ENCODE measurements at places on chromosomes 6 and 20.

DNA sequence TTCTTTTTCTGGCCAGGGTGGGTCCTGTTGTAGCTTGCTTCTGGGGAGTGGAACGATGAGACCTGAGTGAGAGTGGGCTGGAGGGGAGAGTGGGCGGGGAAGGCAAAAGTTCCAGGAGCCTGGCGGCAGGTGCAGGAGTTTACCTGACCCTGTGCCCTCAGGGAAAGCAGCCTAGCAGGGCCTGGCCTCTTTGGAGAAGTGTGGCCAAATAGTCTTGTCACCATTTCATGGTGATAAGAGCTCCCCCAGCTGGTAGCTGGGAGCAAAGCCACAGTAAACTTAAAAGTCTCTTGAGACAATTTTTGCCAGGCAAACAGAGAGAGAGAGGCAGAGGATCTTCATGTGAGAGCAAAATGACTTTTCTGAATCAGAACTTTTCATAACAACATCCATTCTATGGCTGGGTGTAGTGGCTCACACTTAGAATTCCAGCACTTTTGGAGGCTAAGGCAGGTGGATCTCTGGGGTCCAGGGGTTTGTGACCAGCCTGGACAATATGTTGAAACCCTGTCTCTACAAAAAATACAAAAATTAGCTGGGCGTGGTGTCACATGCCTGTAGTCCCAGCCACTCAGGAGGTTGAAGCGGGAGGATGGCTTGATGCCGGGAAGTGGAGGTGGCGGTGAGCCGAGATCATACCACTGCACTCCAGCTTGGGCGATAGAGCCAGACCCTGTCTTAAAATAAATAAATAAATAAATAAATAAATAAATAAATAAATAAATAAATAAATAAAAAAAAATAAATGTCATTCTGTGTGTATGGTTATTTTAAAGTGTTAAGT, 161.8 kb upstream of the SCGN start:
- peak; percentile 68 for DNase-seq

- no peak for DNase-seq
Observed at GRCh38 chr6:161547617-161548016, 273.8 kb upstream of the AGPAT4 start.

GRCh38 chr6:99151634-99152346, 197.7 kb downstream of the FAXC start:
- peak; percentile 18 for DNase-seq

DNA sequence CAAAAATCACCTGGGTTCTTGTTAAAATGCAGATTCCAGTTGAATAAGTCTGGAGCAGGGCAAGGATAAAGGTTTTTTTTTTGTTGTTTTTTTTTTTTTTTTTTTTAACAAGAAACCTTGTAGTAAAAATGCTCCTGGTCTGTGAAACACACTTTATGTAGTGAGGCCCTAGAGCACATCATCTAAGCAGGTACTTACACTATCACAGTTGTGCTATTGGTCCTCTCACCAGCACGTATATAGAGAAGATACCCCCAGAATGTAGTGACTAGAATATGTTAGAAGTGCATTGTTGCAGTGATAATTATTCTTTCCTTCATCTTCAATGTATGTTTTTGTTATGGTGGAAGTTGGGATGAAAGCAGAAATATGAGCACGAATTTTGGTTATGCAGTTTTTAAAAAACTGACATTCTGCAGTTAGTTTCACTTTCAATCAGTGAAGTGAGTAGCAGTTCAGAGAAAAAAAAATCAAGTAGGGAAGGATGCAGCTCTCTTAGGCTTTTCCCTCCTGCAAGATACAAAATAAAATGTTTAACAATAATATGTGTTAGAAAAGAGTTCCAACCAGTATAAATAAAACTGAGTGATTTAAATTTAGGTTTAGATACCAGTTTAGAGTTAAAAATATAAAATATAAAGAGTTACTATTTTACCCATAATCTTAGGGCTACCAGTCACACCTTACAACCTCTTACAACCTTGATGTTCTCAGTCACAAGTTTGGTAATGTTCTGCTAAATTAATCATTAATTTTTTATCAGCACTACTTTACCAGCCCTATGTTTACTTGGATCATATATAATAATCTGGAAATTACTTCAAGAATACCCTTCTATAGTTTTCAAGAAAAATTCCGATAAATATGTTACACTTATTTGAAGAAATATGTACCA, 9.2 kb upstream of the DEFB113 start:
- no peak for DNase-seq

- no peak for DNase-seq
Observed at GRCh38 chr20:33857722-33858563, 46.8 kb downstream of the CHMP4B start.

DNA sequence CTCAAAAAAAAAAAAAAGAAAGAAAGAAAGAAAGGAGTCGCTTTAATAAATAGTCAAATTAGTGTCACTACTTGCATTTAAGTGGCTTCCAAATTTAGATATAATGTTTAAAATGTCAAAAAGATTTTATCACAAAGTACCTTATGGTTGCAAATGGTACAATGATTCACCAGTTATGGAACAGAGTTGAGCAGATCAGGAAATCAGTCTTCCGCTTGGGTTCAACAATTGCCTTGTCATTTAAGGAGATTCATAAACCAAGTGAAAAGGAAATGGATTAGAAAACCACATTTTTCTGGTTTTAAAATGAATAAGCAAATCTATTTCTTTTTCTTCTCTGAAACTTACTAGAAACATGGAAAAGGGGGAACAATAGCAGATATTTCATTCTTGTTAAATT, 94.8 kb upstream of the PTPRT start:
- no peak for DNase-seq

- DNase-seq = no peak
Observed at GRCh38 chr6:2197177-2197671, 48.2 kb downstream of the GMDS start.

GRCh38 chr20:50097843-50098242, 15.1 kb downstream of the UBE2V1 start:
- no peak for DNase-seq

GRCh38 chr20:49727478-49727877, 13.8 kb upstream of the B4GALT5 start:
- no peak for DNase-seq

DNA sequence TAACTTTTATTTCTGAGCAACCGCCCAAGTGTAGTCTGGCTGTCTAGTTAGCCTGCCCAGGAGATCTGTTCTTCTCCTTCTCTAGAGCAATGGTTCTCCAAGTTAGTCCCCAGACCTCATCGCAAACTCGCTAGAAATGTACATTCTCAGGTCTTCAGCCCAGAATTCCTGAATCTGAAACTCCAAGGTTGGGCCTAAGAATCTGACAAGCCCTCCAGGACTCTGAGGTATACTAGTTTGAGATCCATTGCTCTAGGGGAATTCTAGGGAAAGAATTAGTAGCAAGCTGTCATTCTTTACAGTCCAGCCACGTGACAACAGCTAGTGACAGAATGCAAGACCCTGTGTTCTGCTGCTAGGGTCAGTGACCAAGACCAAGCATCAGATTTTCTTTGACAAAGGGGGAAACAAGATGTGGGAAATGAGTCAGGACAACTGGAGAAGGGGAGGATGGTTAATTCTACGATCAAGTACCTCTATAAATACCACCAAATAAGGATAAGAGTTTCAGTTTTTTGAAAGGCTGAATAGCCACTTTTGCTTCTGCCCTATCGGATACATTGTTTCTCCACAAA, 5.8 kb downstream of the UBE2V1 start:
- no peak for DNase-seq

- DNase-seq = no peak
Observed at GRCh38 chr6:159687341-159687740, 5.7 kb downstream of the SOD2 start.

- DNase-seq = no peak
Observed at GRCh38 chr6:87682310-87682709, 19.7 kb downstream of the AKIRIN2 start.

DNA sequence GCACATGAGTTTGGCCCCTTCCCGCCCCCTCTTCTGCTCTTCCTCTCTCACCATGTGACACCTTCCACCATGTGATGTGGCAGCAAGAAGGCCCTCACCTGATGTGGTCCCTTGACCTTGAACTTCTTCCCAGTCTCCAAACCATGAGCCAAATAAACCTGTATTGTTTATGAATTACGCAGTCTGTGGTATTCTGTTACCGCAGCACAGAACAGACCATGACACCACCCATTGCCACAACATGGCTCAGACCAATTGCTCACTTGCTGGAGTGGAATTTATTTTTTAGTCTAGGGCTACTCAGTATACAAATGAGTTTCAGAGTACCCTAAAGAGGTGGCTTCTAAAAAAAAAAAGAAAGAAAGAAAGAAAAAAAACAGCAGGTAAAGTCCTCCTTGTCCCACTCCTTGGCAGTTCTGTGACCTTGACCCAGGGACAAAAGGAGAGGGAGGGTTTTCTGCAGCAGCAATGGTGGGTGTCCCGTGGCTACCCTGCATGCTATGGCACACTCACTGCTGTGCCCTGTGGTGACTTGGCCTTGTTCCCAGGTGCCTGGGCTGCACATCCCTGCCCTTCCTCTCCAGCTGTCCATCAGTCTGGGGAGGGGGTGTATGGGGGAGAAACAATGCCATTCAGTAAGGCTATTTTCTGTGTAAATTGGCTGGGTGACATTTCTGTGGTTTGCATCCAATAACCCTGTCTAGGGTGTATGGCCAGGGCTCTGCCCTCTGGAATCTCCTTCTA, 5.4 kb upstream of the VSX1 start:
- no peak for DNase-seq

DNA sequence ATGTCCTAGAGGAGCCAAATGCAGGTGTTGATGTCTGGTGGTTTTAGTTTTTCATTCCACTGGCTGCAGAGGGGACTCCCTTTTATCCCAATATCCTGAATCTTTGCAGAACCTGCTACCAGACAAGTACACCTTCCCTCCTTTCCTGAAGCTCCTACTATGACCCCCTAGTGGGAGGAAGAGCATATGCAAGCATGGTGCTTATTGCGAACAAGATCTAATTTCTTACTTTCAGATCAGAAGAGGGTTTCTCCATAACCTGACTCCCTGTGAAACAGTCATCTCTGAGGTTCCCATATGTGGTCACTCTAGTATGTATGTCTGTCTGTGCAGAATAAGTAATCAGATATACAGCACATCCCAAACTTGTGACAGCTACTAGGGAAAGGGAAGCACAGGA, 277.2 kb downstream of the ARHGAP18 start:
- DNase-seq = no peak

DNA sequence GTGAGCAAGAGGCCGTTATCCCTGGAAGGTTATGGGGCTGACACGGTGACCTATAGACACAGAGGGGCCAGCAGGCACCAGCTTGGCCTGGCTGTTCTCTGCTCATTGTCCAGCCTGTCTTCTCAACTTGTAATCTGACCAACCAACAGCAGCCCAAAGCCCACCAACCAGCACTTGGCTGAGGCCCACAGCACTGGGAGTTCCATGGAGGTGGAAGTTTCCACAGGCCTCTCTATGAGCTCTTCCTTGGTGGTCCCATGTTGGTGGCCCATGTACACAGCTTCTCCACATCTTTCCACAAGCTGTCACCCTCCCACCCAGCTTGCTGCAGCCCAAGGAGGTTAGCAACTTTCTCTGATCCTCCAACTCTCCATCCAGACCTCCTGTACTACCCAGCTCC, 56.2 kb upstream of the KLHL31 start:
- DNase-seq = no peak

- no peak for DNase-seq
Observed at GRCh38 chr20:44355498-44356352, at the start of gene HNF4A. Gene HNF4A, plus strand, starts transcription at chr20:44355699. Its CDS starts 106 bp downstream, at chr20:44355805.

GRCh38 chr20:47558295-47559066, 56.8 kb downstream of the NCOA3 start:
- DNase-seq = no peak

DNA sequence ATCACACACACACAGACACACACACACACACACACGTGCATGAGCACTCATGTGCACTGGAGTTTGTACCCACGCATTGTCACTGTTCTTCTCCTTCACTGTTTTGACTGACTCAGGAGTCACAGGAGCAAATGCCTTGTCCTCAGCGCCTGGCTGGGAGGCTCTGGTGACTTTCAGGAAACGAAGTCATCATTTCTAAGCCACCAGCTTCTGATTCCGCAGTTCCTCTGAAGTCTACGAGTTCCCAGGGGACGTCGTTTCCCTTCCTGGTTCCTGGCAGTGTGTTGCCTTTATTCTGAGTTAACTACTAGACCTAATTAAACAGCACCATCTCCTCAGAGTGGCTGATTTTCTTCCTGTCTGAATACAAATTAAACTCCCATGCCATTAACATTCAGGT, 82.2 kb upstream of the PMEPA1 start:
- DNase-seq = no peak

DNA sequence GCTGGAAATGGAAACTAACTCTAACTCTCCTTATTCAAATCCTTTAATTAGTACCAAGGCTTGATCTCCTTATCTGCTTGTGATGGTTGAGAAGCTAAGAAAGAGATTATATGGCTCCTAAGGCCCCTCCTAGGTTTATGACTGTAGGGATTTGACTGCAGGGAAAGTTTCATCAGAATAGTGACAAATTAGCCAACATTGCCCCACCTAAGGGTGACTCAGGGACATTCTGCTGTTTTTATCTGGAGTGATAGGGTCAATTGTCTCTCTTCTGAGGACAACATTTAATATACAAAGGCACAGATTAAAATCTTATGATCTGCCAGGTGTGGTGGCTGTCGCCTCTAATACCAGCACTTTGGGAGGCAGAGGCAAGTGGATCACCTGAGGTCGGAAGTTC, 138.1 kb upstream of the MARCKS start:
- no peak for DNase-seq

GRCh38 chr6:10837622-10837994, 731 bp downstream of the MAK start:
- DNase-seq = no peak

DNA sequence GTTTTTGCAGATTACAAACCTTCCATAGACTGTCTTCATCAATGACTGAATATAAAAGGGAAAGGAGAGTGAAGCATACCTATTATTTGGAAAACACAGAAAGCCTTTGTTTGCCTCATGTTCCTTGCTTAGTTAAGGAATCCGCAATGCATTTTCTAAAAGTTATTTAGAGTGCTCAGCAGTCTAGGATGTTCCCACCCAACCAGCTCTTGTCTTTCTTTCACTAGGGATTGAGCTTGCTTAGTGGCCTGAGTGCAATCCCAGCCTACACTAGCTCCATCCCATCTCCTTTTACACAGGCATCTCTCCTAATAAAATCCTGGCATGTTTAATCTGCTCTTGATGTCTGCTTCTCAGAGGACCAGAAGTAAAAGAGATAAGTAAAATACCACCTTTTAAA, 850.5 kb upstream of the GJE1 start:
- no peak for DNase-seq

DNA sequence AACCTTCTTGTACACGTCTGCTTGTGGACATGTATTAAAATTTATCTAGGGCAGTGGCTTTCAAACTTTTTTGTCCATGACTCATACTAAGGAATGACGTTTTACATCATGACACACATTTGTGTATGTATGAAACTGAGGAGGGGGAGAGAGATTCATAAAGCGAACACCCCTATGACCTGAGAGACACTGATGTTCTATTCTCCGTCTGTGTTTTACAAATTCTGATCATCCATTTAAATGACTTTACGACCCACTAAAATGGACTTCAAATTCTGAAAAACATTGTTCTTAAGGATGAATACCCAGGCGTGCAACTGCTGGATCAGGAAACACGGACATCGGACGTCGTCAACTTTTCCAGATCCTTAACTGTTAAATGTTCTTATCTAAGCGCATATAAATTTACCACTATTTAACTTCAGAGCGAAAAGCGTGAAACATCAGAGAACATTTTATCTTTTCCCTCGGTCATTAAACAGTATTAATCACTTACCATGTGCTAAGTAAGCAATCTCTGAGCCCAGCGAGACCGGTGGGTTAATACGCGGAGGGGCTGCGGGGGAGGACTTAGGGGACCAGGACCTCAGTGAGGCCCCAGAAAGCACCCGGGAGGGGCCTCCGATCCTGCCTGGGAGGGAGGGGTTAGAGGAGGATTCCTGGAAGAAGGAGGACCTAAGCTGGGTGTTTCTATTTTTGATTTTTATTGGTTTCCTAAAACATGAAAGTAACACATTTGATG, 1.2 kb downstream of the PLAGL1 start:
- no peak for DNase-seq
